ENCODE measurements at places on chromosomes 12 and 14. TPM values are rescaled to one million over a fixed set of nuclear protein-coding genes. Genes with fewer than 3 reads are reported as not detected.

The RECQL gene
- 11.3 TPM for total RNA-seq

DNA sequence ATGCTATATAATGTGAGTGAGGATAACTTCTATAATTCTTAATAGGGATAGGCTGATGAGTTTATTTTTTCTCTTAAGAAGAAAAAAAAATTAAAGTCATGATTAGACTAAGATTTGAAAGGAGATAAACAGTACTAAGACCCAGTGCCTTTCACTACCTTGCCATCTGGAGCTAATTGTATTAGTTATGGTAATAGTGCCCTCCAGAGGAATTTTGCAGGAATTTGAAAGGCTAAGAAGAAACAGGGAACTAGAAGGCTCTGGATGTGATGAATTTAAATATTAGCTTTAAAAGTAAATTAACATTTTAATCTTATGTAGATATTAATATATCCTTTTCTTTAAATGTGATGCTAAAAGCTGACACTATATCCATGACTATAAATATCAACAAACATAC lies 36.6 kb upstream of the PIK3C2G start:
- peak; percentile 56 for DNase-seq

The CLEC2A gene
- not detected for total RNA-seq

The IKZF4 gene
- total RNA-seq, result 1.9 TPM

DNA sequence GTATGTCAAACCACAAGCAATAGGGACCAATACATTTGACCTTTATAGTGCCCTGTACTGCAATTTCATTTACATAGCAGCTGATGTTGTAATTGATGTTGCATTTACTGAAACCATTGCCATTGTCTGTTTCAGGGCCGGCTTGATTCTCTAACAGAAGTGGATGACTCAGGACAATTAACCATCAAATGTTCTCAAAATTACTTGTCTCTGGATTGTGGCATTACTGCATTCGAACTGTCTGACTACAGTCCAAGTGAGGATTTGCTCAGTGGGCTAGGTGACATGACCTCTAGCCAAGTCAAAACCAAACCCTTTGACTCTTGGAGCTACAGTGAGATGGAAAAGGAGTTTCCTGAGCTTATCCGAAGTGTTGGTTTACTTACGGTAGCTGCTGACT lies 216.0 kb downstream of the AKAP6 start:
- DNase-seq, result no peak

GRCh38 chr12:1593174-1594005 lies 991 bp downstream of the FBXL14 start:
- DNase-seq, result peak; percentile 65

DNA sequence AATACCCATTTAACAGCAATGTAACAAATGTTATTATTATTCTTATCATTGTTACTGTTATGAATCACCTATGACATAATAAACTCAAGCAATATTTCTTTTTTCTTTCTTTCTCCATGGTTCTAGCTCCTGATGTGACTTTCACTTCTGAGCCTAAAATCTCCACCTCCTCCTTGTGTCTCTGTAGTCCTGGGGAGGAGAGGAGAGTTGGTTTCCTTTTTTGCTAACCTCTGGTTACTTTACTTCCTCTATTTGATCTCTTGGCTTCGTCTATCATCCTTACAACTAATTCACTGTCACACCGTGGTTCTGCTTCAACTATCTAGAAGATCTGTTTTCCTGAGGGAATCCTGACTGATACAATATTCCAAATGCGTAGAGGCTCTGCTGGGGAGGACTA lies 456.6 kb downstream of the VRK1 start:
- DNase-seq, result no peak

The ZBTB42 gene
- 17.2 TPM for total RNA-seq

The ADGRD1 gene
- total RNA-seq, result not detected

- DNase-seq, result no peak
Measured at GRCh38 chr12:6172862-6173261, 27.3 kb upstream of the CD9 start.

GRCh38 chr14:25108959-25109358 lies 59.0 kb upstream of the STXBP6 start:
- peak; percentile 55 for DNase-seq

The ZFHX2 gene
- not detected for total RNA-seq

DNA sequence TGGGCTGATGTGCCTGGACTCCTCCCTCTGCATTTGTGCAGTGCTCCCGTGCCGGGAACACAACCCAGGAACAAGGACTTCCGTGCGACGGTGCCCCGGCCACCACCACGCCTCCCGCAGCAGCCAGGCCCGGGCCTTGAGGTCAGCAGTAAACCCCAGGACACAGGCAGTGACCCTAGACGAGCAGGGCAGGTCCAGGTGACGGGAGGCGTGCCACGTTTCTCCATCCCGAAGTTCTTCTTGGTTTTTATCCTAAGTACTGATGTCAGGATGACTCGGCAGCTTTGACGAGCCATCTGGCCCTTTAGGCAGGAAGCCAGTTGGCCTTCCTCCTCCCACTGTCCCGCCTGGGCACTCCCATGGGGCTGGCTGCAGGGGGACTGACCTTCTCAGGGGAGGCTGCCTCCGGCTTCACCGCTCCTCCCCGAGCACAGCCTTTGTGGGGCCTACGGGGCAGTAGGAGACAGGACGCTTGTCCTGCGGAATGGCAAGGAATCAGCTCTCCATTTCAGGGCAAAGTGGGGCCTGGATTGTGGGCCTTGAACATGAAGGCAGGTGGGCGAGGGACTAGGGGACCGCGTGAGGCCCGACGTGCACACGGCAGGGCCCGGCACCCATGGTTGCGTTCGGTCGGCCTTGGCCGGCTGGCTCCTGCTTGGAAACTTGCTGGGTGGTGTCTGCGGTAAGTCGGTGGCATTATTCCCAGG lies 94.1 kb downstream of the FBXL14 start:
- DNase-seq, result no peak

DNA sequence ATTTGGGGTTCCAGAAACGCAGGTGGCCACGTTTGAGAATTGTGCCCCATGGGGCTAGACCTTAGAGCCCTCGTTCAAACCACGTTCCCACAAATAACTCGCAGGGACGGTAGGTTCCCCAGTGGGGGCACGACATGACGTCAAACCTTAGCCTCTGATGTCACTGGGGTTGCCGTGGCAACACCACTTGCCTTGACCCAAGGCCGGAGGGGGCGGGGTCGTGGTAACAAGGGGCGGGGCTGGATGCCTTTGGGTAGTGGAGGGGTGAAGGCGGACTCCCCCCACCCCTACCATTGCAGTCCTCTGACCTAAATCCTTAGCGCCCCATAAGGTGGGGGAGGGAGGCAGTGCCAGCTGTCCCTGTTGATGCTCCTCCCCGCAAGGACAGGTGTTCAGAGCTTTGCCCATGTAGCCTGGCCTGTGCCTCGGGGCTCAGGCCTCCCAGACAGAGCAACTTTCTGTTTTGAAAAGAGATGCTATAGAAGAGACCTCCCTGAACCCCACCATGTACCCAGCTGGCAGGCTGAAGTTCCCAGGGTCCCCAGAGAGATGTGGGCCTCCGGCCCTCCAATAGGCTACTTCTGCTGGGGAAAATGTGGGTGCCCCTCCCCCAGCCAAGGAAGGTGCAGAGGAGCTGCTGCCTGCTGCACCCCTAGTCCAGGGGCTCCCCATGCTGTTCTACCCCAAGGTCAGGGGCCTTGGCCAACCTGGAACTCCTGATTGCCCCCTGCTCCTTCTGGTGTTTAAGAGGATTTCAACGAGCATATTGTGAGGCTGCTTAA lies 1.9 kb downstream of the FAM222A start:
- DNase-seq, result no peak

The POTEG gene
- not detected for total RNA-seq

DNA sequence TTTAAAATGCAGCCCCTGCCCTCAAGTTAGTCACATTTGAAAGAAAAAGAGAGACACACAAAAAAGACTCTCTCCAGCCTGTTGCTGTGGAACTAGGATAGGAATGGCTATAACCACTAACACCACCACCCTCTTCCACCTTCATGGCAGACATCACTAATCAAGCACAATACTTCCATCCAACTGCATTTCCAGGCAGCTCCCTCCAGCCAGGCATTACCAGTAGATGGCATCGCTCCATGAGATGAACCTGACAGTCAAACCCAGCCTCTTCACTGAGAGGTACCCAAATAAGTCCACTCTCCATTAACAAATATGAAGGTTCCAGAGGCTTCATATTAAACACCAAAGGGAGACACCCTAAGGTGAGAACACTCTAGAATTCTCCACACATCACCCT lies 24.4 kb downstream of the SLC8B1 start:
- peak; percentile 34 for DNase-seq

DNA sequence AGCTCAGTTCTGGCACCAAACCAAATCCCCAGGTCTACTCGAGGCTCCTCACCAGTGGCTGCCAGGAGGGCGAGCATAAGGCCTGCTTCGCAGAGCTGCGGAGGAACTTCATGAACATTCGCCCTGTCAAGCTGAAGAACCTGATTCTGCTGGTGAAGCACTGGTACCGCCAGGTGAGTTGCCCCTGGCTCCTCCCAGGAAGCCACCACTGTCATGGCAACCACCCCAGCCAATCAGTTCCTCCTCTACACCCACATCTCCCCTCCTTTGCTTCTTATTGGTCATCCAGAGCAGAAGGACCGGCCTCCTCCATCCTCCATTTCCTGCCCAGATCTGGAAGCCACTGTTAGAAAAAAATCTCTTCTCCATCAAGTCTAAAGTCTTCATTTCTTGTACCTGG lies 17.2 kb upstream of the OAS2 start:
- DNase-seq, result peak; percentile 12

The NAV3 gene
- total RNA-seq, result 0.38 TPM

The ABHD12B gene
- not detected for total RNA-seq

Data from HT-29 (cell line).